Right forelimb (tissue), 1 donor: ENCODE measurements at places on chromosomes 16 and 17.

GRCh38 chr17:143785-144281 is 6.5 kb downstream of the SCGB1C2 start:
- DNase-seq = peak; percentile 91

- DNase-seq = no peak
Measured at GRCh38 chr16:47316442-47317015, 144.3 kb downstream of the ITFG1 start.

- DNase-seq = no peak
Measured at GRCh38 chr16:81624760-81625543, 154.1 kb upstream of the PLCG2 start.

DNA sequence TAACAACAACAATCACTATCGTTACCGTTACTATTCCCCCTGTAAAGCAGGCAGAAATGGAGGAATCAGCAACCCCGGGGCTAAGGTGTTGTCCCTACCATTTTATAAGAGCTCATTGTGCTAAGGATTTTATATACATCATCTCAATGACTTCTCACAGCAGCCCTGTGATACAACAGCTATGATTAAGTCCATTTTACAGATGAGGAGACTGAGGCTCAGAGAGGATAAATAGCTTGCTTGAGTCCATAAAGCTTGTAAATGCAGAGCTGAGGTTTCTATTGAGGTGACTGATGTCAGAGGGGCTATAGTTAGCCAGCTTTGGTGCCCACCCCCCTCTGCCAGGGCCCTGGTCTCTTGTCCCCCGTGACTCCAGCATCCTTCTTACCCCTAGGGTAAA is 16.7 kb upstream of the PDK2 start:
- no peak for DNase-seq

DNA sequence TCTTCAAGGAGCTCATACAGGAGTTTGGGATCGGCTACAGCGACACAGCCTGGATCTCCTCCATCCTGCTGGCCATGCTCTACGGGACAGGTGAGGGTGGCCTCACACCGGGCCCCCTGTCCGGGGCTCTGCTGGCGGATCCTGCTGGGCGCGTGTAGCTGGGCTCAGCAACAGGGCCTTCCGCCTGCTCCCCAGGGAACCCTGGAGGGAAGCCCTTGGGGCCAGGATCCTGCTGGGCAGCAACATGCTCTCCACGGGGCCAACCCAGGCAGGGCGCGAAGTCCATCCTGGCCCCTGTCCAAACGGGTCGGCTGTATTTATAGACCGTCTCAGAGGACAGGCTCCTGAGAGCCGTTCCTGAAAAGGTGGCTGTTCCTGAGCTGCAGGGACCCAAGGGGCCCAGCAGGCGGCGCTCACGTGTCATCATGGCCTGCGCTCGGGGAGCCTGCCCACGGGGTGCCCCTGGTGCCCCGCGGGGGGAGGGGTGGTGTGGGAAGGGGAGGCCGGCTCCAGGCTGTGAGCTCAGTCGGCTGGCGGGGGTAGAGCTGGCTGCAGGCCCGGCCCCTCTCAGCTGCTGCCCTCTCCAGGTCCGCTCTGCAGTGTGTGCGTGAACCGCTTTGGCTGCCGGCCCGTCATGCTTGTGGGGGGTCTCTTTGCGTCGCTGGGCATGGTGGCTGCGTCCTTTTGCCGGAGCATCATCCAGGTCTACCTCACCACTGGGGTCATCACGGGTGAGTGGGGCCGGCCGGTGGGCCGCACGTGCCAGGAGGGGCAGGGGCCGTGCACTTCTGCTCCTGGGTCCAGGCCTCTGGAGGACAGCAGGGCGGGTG is 7.5 kb downstream of the SLC16A3 start:
- peak; percentile 79 for DNase-seq

DNA sequence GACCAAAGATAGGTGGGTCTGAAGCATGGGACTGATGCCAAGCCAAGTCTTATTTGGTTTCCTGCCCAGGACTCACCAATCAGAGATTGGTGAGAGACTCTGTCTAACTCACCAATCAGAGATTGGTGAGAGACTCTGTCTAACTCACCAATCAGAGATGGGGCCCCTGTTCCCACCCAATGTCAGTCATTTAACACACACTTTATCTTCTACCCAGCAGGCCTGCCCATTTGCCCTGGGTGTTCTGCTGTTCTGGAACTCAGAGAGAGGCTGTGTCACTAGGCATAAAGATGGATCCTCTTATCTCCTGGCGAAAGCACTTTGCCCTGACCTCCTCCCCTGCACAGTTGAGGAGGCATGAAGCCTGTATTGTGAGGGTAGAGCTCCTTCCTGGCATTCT is 5.4 kb upstream of the RHOT1 start:
- no peak for DNase-seq

GRCh38 chr16:9906218-9906617 is 276.0 kb downstream of the GRIN2A start:
- no peak for DNase-seq

GRCh38 chr17:73343739-73344454 is 32.1 kb upstream of the CDC42EP4 start:
- no peak for DNase-seq

DNA sequence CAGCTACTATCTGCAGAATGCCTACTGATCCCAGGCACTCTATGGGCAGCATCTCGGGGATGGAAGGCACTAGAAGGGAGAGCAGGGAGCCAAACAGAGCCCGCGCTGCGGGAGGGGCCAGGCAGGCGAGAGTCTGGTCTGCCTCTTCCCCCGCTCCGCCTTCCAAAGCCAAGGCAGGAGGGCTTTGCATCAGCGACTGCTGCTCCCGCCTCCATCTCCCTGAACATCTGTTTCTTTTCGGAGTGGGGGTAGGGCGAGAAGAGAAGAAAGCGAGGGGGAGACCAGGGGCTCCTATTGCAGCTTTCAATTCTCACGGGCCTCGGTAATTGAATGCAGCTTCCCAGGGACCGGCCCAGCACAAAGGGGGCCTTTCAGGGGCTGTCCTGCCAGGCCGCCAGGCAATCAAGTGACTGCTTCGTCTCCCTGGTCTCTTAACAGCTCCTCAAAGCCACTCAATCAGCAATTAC is 31.4 kb upstream of the CDC42EP4 start:
- peak; percentile 85 for DNase-seq

DNA sequence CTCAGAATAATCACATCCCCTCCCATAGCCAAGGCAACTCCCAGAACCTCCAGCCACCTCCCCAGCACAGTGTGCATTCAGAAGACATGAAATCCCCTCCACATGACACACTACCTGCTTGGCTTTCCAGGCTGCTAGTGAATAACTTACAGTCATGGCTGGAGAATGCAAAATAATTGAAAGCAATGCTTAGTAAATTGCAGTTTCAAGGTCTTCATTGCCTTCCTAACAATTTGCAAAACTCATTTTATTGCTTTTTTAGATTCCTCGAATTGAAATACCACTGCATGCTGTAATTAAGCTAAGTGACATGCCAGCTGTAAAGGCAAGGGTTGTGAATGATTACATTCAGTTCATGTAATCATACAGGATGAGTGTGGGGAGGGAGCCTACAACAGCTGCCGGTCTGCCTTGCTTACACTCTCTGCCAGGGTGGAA is 29.0 kb upstream of the HOXB13 start:
- DNase-seq = no peak

DNA sequence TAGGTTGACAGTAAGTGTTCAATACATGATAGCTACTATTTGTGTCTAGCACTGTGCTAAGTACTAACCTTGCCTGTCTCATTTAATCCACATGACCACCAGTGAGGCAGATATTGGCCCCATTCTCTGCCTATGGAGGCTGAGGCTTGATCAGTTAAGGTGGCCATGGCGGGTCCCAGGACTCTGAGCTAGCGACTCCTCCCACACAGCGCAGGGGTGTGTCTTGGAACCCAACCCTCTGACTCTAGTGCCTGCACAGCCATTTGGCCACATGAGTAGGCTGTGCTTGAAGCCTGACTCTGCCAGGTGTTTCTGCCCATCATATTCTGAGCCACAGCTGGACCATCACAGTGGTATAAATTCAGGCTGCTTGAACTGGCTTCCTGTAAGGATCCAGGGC is 6.4 kb downstream of the NHERF1 start:
- DNase-seq = no peak

GRCh38 chr17:59914274-59914854 is 21.4 kb downstream of the RPS6KB1 start:
- DNase-seq = no peak

GRCh38 chr17:7444682-7445618 is at the start of gene CHRNB1:
CHRNB1 (plus strand) TSS chr17:7445061; CDS start chr17:7445128, 67 bp downstream.
- peak; percentile 76 for DNase-seq

DNA sequence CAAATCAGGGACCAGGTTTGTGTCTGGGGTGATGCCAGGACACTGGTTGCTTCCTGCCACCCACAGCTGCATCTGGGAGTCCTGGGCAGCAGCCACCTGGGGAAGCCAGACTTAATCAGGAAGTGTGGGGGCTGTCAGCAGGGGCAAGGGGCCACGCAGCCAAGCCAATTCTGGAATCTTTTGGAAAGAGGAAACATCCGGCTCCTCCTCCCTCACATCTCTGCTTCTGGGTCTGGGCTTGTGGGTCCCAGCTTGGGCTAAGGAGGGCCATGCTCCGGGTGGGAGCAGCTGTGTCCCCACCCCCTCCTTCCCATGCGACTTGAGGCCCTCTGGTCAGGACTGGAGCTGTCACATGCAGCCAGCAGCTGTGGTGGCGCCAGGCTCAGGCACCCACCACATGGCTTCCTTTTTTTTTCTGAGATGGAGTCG is 37.0 kb upstream of the CCDC182 start:
- no peak for DNase-seq

DNA sequence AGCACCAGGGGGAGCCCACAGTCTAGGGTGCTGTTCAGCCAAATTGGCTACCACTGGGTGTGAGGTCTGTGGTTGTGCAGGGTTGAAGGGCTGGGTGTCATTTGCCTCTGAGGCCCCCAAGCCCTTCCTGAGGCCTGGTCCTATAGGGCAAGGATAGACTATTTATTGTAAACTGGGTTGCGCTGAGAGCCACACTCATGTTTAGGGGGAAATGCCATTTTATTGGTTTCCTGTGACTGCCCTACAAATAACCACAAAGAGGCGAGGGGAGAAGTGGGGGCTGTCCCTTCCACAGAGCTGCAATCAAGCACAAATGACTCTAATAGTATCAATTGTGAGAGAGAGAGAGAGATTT is 3.6 kb upstream of the ZCCHC14 start:
- DNase-seq = no peak

- DNase-seq = no peak
Measured at GRCh38 chr16:17062676-17063075, 408.1 kb downstream of the XYLT1 start.

GRCh38 chr16:78786635-78787034 is 687.2 kb downstream of the WWOX start:
- no peak for DNase-seq

GRCh38 chr16:76464955-76465620 is 187.9 kb downstream of the CNTNAP4 start:
- DNase-seq = no peak

DNA sequence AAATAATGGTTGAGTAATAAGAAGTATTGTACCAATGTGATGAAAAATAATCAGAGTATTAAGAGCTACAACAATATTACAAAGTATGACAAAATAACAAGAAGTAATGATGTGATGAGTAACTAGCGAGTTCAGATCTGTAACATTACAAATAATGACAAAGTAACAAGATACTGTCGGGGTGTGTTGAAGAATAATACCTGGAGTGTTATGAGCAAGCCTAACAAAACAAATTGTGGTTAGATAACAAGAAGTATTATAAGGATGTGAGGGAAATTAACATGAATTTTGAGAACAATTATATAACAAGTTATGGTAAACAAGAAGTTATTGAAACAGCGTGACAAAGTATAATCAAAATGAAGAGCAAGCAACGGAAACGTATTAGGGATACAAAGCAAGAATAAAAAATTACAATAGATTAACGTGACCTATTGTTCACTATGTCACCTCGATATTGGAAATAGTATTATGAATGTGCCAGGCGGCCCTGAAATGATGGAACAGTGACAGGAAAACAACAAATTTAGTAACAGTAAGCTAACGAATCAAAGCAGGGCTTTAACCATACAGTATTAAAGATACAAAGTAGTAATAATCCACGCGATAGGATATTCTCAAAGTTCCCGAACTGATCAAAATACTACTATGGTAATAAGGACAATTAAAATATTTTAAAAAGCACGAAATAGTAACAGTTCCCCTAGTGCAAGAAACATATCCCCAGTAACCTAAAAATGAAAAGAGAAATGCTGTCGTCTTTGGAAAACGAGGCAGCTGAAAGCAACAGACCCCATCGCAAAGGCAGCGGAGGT is 1.6 kb downstream of the TBX4 start:
- DNase-seq = no peak

DNA sequence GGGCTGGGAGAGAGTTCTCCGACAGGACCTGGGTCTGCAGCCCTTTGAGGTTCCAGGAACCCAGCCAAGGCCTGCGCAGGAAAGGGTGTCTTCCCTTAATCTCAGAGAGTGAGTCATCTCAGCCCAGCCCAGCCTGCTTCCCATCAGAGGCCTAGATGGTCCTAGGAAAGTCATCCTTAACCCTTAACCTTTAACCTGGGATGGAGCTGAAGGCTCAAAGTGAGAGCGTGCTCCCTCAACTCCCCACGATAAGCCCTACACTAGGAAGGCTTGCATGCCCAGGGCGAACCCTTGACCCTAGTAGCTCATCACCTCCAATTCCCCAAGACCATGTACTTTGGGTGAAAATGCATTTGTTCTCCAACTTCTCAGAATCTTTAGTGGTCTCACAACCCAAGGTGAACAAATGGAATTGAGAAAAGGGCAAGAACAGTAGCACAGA is 4.8 kb upstream of the ATXN7L3 start:
- DNase-seq = no peak

DNA sequence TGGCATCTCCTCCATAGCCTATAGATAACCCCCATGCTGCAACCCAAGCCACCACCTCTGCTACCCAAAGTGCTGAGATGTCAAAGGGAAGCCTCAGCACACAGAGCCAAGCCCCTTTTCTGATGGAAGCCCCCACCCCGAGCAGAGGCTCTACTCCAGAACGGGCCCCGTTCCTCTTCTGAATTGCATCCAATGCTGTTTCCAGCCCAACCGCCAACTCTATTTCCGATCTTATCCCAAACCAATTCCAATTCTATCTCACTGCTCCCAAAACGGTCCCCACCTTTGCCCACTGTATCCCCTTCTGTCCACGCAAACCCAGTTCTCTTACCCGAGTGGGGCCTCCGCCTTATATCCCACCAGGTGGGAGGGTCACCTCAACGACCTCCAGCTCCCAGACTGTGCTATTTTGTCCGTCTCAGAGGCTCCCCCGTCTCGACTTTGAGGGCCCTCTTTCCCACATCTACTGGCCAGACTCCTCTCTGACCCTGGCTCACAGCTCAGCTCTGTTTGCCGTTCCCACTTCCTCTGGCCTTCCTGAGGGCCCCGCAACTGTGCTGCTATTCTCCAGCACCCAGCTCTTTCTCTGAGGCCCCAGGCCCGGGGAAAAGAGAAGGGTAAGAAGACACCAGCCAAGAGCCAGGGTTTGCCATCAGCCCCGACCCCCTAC is 487 bp downstream of the SRL start:
- DNase-seq = peak; percentile 71

DNA sequence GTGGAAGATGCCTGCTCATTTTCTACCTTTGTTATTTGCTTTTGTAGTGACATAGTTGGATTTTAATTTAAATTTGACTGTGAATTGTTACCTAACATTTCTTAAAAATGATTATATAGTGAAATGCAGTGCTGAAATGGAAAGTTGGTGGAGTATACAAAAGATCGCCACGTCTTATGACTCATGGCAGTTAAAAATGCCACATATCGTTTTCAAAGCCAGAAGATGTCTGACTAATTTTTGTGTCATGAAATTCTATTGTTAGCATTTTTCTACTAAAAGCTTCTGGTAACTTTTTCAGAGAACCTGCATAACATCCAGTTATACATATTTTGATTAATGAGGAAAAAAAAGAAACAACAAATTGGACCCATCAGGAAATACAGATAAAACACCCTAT is 20.6 kb downstream of the MAP2K4 start:
- no peak for DNase-seq
